ENCODE measurements at places on chromosomes 11 and 22. TPM values are rescaled to one million over a fixed set of nuclear protein-coding genes. Genes with fewer than 3 reads are reported as not detected.

KCNQ1OT1 gene
- total RNA-seq = 6.1 TPM

PNPLA5 gene
- total RNA-seq = not detected

MS4A12 gene
- not detected for total RNA-seq

CADM1 gene
- 15.5 TPM for total RNA-seq

TYR gene
- total RNA-seq = not detected

SDF2L1 gene
- 27.7 TPM for total RNA-seq

C11orf86 gene
- total RNA-seq = not detected

APOL4 gene
- total RNA-seq = not detected

MAPK8IP2 gene
- total RNA-seq = 0.43 TPM

ST13 gene
- total RNA-seq = 190 TPM

SLC16A8 gene
- under 0.01 TPM for total RNA-seq

CD3D gene
- total RNA-seq = not detected

KRTAP5-7 gene
- not detected for total RNA-seq

HBB gene
- not detected for total RNA-seq

OR51D1 gene
- total RNA-seq = not detected

MYO18B gene
- total RNA-seq = under 0.01 TPM

BTBD18 gene
- total RNA-seq = not detected

BLID gene
- total RNA-seq = 6.0 TPM

RHOD gene
- 12.5 TPM for total RNA-seq

TP53I11 gene
- 25.8 TPM for total RNA-seq

THY1 gene
- 284 TPM for total RNA-seq

RAG2 gene
- total RNA-seq = not detected

KCTD14 gene
- 0.97 TPM for total RNA-seq

GRM5 gene
- under 0.01 TPM for total RNA-seq

ANO5 gene
- 0.32 TPM for total RNA-seq

GGT1 gene
- 0.97 TPM for total RNA-seq

LMNTD2 gene
- 2.2 TPM for total RNA-seq

PRR5L gene
- 57.0 TPM for total RNA-seq

OR52M1 gene
- total RNA-seq = not detected

MFRP gene
- not detected for total RNA-seq

KCNJ5 gene
- total RNA-seq = under 0.01 TPM

KRTAP5-10 gene
- not detected for total RNA-seq

APBB1 gene
- 35.4 TPM for total RNA-seq

Measured in fibroblast of villous mesenchyme (primary cell).